ENCODE measurements at places on chromosomes 12 and 14. TPM values are rescaled to one million over a fixed set of nuclear protein-coding genes. Genes with fewer than 3 reads are reported as not detected.

DNA sequence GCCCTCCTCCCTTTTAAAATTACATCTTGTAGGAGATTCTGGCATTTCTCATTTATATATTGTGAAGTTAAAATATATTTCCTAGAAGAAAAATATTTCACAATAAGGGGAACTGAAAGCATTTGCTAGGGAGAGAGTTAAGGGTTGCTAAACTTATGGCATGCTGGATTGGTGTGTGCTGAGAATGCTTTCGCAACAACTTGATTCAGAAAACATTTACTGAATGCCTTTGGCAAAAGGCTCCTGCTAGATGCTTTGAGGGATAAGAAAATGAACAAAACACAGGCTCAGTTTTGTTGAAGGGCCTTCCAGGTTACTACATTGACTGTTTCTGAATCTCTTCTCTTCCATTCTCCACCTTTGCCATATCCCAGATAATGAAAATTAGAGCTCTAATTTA is 67.5 kb downstream of the DIP2B start:
- DNase-seq, result no peak

Gene E2F7
- total RNA-seq, result 0.10 TPM

DNA sequence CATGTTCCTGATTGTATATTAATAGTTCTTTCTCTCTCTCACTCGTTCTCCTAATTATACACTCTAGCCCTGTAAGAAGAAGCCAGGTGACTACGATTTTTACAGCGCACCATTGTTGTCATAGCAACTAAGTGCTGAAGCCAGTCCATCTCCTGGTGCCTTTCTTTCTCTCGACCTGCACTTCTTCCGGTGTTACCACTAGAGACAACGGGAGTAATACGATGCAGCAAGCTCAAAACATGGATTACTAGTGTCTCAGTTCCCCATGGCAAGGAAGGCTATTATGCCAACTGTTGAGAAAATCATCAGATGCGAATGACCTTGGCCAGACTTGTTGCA is 40.8 kb upstream of the DCD start:
- DNase-seq, result no peak

Gene MYH7
- total RNA-seq, result 7,779 TPM

Gene KRT83
- total RNA-seq, result not detected

DNA sequence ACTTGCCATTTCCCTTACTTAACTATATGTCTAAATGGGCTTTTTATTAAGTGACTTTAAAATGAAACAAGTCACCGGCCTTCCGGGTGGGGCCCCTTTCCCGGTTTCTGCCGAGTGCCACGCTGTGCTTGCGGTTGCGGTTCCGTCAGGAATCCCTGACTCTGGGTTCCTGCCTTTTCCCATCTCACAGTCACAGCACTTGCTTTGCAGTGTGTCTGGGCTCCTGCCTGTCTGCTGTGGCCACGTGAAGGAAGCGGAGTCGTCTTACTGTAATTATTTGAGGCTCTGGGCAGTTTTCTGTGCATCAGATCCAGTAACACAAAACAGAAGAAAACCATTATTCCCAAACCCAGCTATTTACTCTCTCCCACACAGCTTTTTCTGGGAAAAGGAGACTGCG is 44.0 kb upstream of the FRMD6 start:
- DNase-seq, result no peak

DNA sequence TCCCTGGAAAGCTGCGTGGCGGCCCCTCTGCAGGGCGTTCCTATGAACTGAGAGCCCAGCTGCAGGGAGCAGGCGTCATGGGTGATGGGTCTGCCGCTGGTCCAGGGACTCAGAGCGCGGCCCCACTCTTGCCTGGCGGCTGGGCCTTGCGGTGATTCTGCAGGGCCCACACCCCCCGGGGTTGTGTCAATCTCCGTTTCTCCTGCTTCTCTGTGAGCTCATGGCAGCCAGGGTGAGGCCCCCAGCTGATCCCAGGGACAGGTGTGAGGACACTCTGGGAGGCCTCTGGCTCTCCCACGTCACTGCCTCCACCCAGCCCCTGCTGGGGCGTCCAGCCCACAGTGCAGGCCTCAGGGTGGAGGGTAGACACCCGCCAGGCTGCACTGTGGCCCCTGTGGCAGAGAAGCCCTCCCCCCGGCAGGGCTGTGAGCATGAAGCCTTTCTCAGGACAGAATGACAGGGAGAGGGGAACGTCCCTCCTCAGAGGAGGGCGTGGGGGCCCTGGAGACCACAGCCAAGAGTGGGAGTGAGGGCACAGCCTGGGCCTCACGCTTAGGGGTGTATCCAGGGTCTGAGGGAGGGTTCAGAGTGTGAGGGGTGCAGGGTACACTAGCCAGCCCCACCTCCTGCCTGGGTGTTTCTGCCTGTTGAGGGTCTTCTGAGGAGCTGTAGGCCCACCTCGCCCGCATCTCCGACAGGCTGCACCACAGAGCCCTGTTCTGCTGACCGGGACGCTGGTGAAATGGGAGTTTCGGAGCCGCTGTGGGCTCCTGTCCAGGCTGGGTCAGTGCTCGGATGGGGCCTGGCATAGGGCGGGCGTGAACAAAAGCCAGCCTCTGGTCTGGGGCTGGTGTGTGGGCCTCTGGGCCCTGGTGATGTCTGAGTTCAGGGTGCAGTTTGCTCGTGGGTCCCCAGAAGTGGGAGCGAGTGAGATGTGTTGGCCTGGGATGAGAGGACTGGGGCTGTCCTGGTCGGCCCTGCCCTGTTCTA is 26.7 kb upstream of the CRIP2 start:
- DNase-seq, result no peak

GRCh38 chr12:4160314-4161040 is 113.1 kb upstream of the CCND2 start:
- DNase-seq, result no peak

GRCh38 chr14:92108345-92109254 is 2.2 kb upstream of the ATXN3 start:
- no peak for DNase-seq

GRCh38 chr12:88624911-88625310 is 44.6 kb upstream of the KITLG start:
- no peak for DNase-seq

Gene SERPINA3
- total RNA-seq, result 163 TPM

Gene TAS2R8
- not detected for total RNA-seq

- no peak for DNase-seq
Measured at GRCh38 chr14:104845834-104846441, 19.1 kb upstream of the CEP170B start.

GRCh38 chr12:87720967-87721366 is 308.2 kb downstream of the C12orf50 start:
- no peak for DNase-seq

Gene C1R
- 47.2 TPM for total RNA-seq

DNA sequence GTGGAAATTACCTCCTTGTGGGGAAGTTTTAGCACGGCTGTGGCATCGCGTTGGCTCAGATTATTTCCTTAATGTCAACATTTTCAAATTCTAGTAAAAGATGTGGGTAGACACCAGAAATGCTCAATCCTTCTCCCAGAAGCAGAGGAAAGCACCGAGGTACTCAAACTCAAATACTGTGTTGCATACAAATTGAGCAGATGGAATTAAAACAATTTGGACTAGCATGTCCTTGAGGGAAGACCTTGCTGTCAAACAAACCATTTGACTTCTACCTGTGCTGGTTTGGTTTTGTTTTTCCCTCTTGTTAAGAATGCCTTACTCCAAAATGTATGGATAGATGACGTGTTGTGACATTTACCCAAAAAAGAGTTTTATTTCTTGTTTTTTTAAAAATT is 136.4 kb downstream of the CNTN1 start:
- no peak for DNase-seq

DNA sequence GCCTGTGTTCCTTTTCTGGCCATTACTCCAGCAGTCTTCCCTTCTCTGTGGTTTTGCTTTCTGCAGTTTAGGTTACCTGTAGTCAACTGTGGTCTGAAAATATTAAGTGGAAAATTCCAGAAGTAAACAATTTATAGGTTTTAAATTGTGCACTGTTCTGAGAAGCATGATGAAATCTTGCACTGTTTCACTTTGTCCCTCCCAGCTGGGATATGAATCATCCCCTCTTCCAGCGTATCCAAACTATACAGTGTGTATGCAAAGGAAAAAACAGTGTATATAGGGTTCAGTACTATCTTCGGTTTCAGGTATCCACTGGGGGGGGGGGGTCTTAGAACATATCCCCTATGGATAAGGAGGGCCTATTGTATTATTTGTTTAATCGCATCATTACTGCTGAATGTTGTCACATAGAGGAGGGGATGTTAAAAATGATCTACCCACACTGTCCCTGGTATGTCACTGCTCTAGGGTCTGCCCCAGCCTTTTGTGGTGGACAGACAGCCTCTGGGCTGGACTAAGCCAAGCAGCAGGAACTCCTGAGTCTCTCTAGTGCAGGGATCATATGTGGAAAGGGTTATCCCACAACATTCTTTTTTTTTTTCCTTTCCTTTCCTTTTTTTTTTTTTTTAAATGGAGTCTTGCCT is 109.1 kb upstream of the MAX start:
- no peak for DNase-seq

Gene CDH24
- 1.6 TPM for total RNA-seq

- no peak for DNase-seq
Measured at GRCh38 chr14:63542231-63542999, 762 bp downstream of the PPP2R5E start.

Gene FITM1
- total RNA-seq, result 116 TPM

Gene SIX6
- not detected for total RNA-seq

GRCh38 chr14:97713023-97713422 is 915.8 kb downstream of the VRK1 start:
- DNase-seq, result no peak

DNA sequence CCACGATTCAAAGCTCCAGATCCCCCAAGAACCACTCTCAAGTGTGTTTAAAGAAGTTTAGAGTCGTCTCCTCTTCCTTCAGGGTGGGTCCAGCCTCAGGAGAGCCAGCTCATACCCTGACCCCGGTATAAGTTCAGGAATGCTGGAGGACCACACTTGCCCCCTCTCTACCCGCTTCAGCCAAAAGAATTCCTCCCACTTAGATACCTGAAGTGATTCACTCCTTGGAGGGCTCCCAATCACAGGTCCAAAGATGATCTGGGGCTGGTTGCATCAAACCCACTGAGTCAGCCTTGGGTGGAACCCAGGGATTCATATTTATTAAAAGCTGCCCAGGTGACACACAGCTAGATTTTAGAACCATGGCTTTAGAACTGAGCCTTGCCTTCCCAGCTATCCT is 133.5 kb upstream of the PARP11 start:
- DNase-seq, result no peak

Gene CLEC2A
- not detected for total RNA-seq

Gene FMNL3
- total RNA-seq, result 10.1 TPM

DNA sequence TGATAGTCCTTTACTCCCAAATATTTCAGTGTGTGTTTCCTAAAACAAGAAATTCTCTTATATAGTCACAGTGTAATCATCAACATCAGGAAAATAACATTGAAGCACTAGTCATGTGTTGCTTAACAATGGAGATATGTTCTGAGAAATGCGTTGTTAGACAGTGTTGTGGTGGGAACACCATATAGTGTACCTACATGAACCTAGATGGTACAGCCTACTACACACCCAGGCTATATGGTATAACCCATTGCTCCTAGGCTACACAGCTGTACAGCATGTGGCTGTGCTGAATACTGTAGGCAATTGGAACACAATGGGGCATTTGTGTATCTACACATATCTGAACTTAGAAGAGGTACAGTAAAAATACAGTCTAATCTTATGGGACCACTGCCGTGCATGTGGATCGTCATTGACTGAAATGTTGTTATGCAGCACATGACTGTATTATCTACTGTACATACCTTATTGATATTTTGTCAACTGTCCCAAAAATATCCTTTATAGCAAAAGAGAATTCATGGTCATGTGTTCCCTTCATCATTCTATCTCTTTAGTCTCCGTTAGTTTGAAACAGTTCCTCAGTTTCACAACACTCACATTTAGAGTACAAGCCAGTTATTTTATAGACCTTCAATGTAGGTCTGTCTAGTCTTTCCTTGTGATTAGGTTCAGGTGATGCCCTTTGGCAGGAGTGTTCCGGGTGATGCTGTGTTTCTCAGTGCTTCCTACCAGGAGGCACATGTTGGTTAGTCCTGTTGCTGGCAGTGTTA is 109.7 kb downstream of the SLC25A47 start:
- no peak for DNase-seq

- no peak for DNase-seq
Measured at GRCh38 chr14:90828642-90829487, 12.6 kb upstream of the TTC7B start.

Data from heart right ventricle (tissue), 16 donors.